Type B pancreatic cell (in vitro differentiated cells): ENCODE measurements at places on chromosomes 6 and 20. TPM values are rescaled to one million over a fixed set of nuclear protein-coding genes. Genes with fewer than 3 reads are reported as not detected.

DNA sequence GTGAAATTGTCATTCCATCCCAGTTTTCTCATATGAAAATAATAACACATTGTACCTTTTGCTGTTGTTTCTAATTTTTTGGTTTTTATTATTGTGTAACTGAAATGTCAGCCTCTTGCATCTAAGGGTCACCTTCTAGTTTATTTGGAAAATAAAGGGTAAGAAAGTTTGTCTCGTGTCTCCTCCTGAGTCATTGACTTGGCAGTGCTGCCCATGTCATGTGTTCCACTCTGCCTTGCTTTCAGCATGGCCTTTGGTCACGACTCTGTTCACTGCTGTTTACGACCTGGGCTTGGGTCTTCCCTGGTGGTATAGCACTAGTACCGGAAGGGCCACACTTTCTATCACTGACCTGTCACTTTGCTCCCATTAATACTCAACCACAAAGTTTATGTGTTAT lies 171.4 kb upstream of the RSPO3 start:
- no peak overlapping the region for H3K27ac ChIP-seq
- no peaks in the 10 kb centered on the region for H3K36me3 ChIP-seq
- no peak overlapping the region for H3K4me3 ChIP-seq
- DNase-seq: no peak
- H3K27me3 ChIP-seq: peaks cover 2% of the 10 kb centered on the region

Gene SLC22A23
- total RNA-seq: 36.6 and 52.7 TPM in 2 replicates

- H3K36me3 ChIP-seq: peaks cover 4% of the 10 kb centered on the region
- H3K4me3 ChIP-seq: peak overlapping the region; percentile 20
- peak overlapping the region; percentile 70 for H3K27ac ChIP-seq
- H3K27me3 ChIP-seq: no peaks in the 10 kb centered on the region
Measured at GRCh38 chr6:66103354-66103753, 396.3 kb upstream of the EYS start.

DNA sequence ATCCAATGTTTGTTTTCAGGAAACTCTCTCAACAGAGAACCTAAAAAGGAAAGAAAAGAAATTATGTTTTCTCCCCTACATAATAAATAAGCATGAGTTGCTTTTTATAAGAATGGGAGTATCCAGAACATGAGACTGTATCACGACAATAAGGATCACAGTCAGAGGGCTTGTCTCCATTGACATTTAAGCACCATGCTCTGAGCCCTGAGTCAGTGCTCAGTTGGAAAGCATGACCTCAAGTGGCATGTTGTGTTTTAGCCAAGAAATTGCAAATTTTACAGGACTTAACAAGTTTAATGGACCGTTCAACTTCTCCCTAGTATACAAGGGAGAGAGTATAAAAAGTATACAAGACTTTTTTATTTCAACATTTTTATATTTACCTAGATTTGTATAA lies 431.6 kb downstream of the GJA1 start:
- peak overlapping the region; percentile 6 for H3K27ac ChIP-seq
- no peak for DNase-seq
- H3K4me3 ChIP-seq: peak overlapping the region; percentile 20
- H3K4me1 ChIP-seq: peaks cover 9% of the 10 kb centered on the region

- no peak overlapping the region for H3K27ac ChIP-seq
- no peak overlapping the region for H3K4me3 ChIP-seq
- peaks cover 29% of the 10 kb centered on the region for H3K36me3 ChIP-seq
- no peak for DNase-seq
- no peaks in the 10 kb centered on the region for H3K27me3 ChIP-seq
Measured at GRCh38 chr20:35001596-35002362, 46.1 kb downstream of the MYH7B start.

Gene FBXO5
- 10.7 and 29.6 TPM in 2 replicates for total RNA-seq

Gene EYA4
- total RNA-seq: 2.3 and 29.7 TPM in 2 replicates

- H3K36me3 ChIP-seq: peaks cover 6% of the 10 kb centered on the region
- no peaks in the 10 kb centered on the region for H3K27me3 ChIP-seq
- H3K27ac ChIP-seq: no peak overlapping the region
- DNase-seq: no peak
- H3K4me1 ChIP-seq: peaks cover 72% of the 10 kb centered on the region
Measured at GRCh38 chr20:25548613-25549086, 36.7 kb downstream of the NINL start.

GRCh38 chr6:74574794-74575193 lies 631.1 kb downstream of the COL12A1 start:
- H3K4me1 ChIP-seq: peaks cover 9% of the 10 kb centered on the region
- no peak overlapping the region for H3K27ac ChIP-seq
- DNase-seq: no peak
- no peaks in the 10 kb centered on the region for H3K36me3 ChIP-seq
- no peak overlapping the region for H3K4me3 ChIP-seq
